ENCODE measurements at places on chromosomes 13 and 19.
A peak's percentile ranks its signal among the peaks of the same experiment; 100 is the strongest.

GRCh38 chr19:5313307-5313706 is 27.3 kb downstream of the PTPRS start:
- DNase-seq = no peak

DNA sequence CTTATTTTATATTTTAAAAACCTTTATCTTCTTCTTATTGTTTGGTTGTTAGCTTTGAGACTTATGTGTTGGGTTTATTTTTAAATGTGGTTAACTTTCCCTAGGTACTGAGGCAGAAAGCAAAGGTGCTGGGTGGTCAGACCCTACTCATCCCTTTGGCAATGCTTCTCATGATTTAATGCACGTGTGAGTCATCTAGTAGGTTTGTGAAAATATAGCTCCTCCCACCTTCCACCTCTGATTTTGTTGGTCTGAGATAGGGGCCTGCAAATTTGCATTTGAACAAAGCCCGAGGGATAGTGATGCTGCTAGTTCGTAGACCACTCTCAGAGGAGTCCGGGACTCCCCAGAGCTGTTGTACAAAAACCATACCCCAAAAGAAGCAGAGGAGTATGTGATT is 771.3 kb upstream of the ARGLU1 start:
- DNase-seq = no peak

GRCh38 chr13:74678308-74678965 is 544.2 kb upstream of the KLF12 start:
- DNase-seq = no peak

DNA sequence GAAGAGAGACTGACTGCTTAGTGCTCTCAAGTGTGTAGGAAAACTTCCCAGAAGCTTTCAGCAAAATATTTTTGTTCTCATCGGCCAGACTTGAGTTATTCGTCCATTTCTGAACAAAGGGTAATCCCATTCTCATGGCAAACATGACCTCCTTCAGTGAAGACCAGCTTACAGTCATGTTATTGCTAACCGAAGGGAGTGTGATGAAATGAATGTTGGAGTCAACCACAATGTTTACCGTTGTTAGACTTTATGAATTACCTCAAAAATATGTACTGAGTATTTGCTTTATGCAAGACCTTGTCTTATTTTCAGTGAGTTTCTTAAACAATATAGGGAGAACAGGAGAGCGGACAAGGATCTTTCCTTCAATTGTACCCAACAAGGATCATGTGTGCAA is 228.6 kb downstream of the LMO7 start:
- DNase-seq = no peak

DNA sequence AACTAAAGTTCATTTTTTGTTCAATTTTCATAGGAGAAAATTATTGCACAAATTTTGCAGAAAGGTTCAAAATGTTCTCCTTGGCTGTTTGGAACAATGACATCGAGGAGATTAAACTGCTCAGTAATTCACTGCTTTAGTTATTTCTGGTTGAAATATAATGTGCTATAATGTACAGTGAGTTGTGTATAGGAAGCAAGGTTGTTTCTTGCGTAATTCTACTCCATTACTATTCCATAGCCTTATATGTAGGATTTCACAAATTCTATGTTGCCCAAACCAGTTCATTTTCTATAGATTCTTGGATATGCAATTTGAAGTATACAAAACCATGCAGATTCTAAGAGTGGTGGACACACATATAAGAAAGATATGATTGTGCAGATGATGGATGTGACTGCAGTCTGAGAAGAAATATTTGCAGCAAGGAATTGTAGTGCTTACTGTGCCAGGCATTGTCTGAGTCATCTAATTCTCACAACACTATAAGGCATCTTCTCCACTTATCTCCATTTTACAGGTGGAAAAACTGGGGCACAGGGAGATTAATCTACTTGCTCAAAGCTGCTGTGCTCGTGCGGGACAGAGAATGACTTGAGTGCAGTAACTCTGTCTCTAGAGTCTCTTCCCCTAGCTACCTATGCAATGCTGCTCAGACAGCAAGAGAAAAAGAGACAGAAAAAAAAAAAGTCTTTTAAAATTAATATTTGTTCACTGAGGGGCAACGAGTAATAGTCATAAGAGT is 515.5 kb downstream of the MYO16 start:
- no peak for DNase-seq

- DNase-seq = peak; percentile 64
Observed at GRCh38 chr19:47781590-47782262, 3.2 kb downstream of the SELENOW start.

DNA sequence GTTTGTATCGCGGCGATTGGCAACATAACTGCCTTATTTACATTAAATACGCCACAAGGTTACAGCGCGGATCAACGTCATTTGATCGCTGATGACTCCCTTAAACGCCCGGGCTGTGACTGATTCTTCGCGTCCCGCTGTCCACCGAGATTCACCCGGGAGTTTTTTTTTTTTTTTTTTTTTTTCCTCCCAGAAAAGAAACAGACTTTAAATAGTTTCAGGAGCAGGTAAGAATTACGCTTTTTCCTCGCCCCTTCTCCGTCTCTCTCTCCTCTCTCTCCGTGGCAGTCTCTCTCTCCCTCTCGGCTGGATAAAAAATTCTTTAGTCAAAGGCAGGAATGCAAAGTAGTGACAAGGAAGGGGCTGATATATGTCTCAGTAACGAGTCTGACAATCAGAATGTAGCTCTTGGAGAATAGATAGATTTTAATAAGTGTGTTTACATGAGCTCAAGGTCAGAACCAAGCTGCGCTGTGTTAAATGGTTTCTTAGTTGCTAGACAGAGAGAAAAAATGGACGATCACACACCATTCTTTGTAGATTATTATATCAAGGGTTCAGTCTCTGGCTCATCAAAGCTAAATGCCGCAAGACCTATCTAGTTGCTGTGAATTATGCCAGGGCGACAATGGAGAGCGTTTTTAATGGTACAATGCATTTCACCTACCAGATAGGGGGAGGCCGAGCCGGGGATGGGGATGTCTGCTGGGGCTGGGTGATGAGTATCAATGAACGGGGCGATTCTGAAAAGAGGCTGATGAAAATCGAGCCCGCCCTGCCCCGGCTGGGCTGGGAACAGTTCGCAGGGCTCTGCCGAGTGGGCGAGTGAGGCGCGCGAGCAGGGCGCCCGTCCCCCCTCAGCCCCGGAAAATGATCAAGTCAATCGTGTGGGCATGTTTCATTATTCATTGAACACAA is 147.2 kb upstream of the ZNF536 start:
- peak; percentile 48 for DNase-seq

DNA sequence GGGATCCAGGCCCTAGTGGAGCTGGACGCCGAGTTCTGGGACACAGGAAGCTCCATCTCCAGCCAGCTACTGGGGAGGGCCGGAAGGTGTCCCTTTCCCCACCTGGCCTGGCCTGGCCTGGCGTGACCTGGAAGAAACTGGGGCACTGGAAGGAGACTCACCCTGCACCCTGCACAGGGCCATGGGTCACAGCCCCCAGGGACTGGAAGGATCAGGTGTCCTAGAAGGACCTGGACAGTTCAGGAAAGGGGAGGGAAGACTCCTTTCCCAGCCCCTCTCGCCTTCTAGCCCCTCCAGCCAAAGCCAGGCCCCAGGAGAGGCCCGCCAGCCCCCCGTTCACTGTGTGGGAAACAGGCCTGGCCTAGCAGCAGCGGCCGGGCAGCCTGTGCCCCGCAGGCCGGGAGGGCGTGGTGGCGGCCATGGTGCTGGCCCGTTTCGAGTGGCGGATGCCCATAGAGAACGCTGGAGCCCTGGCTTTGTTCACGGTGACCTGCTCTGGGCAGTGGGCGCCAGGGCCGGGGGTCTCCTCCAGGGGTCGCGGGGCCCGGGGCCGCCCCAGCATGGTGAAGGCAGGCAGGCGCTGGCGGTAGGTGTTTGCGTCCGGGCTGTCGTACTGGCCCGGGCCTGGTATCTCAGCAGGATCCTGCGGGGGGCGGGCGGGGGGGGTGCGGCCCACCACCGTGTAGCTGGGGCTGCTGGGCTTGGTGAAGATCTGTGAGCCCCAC is 2.8 kb upstream of the SHC2 start:
- DNase-seq = no peak

DNA sequence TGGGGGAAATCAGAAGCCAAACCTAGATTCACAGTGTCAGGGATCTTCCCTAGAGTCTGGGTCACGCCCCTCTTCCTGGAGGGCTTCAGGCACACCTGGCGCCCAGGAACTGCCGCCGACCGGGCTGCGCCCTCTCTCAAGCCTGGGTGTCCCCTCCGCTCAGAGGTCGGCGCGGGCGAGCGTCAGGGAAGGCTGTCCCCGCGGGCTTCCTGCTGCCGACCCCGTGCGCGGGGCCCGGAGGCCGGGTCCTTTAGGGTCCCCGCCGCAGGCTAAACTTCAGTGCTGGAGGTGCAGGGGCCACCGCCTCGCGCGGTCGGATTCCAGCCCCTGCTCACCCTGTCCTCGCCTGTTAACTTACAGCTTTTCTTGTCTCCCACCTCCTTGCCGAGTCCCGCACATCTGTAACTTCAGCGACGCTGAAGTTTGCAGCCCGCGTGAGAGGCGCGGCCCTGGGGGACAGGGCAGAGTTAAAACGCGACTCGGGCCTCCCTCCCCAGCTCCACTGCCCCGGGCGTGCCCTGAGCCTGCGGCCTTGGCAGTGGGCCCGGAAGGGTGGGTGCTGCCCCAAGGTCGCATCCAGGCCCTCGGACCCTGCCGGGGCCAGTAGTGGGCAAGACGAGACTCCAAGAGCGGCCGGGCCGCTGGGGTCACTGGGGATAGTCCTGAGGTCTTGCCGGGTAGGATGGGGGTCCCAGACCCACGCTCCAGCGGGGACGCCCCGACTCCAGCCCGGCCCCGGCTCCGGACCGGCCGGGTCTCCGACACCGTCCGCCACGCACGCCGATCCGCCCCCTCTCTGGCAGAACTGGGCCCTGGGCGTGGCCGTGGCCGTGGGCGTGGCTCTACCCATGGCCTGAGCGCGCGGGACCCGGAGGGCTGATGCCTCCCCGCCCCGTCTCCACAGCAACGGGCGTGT is 95.6 kb upstream of the ZNF98 start:
- no peak for DNase-seq

DNA sequence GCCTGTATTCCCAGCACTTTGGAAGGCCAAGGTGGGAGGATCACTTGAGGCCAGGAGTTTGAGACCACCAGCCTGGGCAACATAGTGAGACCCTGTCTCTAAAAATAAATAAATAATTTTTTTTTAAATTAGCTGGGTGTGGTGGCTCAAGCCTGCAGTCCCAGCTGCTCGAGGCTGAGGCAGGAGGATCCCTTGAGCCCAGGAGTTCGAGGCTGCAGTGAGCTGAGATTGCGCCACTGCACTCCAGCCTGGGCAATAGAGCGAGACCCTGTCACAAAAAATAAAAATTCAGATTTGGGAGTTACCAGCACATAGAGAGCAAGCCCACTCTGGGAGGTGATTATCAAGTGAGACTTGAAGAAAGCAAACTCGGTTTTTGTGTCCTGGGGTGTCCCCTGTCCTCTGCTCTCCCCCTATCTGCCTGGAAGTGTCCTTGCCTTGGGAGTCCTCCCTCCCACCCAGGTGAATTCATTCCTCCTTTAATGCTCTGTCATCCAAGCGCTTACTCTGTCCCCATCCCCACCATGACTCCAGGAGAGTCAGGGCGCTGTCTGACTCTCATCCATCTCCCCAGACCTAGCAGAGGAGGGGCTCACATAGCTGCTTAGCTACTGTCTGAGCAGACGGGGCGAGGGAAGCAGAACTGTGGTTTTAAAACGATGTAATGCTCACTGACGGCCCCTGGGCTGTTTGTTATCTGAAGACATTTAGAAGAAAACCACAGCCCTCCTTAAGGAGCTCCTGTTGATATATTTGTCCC is 146.8 kb downstream of the STK24 start:
- no peak for DNase-seq

DNA sequence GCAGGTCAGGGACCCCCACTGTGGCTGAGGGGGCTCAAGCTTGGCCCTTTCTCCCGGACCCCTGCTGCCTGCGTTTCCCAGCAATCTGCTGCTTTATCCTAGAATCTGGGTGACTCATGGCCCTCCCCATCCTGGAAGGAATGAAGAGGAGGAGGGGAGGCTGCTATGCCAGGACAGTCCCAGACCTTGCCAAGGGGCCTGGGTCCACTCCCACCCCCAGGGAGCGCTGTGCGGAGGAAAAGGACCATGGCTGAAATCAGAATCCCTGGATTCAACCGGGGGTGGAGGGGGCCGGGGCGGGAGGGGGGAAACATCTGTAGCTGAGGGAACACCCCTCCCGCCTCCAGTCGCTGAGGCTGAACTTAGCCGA is 20.5 kb downstream of the ZNF114 start:
- DNase-seq = no peak

- no peak for DNase-seq
Observed at GRCh38 chr19:55536366-55536765, 567 bp downstream of the SBK2 start.

DNA sequence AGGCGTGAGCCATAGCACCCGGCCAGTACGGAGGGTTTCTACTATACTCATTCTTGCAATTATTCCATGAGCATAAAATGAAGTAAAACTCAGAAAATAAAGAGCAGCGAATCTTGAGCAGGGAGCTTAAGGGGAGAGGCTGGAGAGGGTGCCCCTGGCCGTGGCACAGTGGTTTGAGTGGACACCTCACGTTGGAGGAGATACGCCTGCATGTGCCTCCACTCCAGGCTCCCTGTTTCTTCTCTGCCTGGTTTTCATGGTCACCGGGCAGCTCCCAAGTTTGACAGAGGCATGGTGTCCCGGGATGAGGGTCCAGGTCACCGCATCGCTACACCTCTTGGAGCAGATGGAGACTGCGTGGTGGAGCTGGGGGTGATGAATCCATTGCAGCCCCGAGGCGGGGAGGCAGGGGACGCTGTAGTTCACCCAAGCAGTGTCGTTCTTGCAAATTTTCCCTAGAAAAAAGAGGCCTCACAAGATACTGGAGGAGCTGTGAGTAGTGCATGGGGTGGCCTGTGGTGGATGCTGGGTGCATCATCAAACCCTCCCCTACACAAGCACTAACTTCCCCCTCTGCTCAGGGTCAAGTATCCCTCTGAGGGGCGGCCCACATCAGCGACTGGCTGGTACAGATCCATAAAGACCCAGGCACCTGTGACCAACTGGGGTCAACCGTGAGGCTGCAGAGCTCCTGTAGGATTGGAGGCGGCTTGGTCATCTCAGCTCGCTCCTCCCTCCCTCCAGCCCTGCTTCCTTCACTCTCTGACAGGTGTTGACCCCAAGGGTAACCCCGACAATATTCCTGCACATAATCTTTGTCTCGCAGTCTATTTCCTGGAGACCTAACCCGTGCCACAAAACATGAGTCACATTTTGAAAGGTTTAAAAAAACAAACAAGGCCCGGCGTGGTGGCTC is 3.6 kb upstream of the MIER2 start:
- no peak for DNase-seq

- DNase-seq = peak; percentile 19
Observed at GRCh38 chr19:39372047-39372802, 18.7 kb downstream of the PAF1 start.

GRCh38 chr13:99340638-99341037 is 33.4 kb upstream of the GPR183 start:
- DNase-seq = no peak

DNA sequence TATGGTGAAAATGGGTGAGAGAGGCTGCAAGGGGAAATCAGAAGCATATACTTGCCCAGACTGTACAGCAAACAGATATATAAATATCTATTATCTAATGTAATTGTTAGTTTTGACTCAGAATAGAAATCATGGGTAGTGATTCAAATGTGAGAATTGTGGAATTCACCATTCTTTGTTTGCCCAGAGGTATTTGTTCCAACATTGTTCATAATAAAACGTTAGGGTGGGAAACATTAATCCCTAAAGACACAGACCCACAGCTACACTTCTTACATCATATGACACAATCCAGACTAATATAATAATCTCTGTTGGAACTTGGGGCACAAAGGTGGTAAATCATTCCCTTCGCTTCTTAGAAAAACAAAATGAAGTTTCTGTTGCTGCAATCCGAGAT is 646.5 kb upstream of the SLITRK6 start:
- no peak for DNase-seq

GRCh38 chr19:35828692-35829301 is 16.2 kb upstream of the PRODH2 start:
- DNase-seq = peak; percentile 3

All from nucleus accumbens (tissue), 56 donors.